ENCODE measurements at places on chromosomes 4 and X.

DNA sequence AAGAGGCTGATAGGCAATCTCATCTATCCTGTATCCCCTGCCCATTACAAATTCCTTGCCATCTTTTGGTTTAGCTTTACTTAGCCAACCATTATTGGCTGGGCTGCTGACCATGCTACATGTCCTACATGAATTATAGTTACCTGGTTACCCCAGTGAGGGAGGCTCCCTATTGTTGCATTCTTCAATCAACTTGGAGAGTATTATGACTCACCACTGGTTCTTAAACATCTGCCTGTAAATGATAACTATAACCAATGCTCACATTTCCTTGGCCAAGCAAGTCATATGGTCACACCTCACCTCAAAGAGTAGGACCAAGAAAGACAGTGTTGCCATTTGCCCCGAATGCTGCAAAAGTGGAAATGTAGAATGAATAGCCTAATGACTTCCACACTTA is 297.6 kb downstream of the IL15 start:
- DNase-seq, result no peak

DNA sequence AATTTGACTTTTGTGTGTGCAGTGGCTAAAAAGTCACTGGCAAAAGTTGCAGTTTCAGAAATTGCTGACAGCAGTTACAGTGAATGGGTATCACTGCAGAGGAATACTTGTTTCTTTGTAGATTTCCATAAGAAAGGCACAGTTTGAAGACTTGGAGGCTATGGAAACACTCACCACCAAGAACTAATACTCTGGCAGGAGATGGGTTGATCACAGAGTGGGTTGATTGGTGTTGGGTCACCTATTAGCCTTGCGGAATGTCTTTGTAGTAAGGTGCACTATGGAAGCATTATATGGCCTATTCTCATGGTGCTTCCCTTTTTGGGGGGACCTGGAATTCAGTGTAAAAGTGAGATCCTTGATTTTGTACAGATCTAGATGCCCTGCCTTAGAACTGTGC is 502.8 kb downstream of the CFAP47 start:
- no peak for DNase-seq

- no peak for DNase-seq
Observed at GRCh38 chrX:71533516-71533850, 579 bp downstream of the OGT start.

DNA sequence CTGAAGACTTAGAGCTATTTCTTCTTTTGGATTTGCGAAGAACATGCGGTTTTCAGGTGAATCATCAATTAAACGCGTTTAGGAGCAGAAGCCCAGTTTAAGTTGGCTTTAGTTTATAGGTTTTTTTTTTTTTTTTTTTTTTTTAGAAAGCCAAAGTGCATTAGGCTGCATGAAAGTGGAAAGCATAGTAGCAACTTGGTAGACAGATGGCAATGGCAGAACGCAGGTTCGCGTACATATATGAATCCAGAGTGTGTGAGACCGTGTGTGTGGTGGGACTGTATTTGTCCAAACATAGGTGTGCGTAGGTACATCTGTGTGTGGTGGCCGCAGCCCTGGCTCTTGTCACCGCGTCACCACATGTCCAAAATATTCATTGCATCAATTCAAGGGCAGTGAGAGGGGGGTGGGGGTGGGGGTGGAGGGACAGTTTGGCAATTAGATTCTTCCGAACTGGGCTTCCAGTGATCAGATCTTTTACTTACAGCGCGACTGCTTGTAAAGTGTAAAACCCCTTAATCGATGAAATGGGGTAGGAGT is 901 bp downstream of the JADE1 start:
- no peak for DNase-seq

GRCh38 chr4:185269286-185269685 is 59.9 kb downstream of the SNX25 start:
- no peak for DNase-seq

DNA sequence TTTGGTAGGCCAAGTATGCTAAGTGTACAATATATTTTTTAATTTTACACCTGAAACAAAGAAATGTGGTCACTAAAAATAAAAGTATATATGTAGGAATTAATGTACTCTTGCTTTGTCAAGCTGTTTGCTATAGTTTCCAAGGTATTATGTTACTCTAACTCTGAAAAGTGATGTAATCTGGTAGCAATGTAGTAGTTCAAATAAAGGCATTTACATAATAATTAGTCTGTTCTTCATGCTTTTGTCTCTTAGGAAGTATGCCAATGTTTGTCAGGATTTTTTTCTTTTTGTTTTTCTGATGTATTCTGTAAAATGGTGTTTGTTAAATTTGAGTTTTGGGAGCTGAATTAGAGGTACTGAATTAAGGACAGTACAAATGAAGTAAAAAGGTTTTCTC is 89.5 kb downstream of the PLS3 start:
- DNase-seq, result no peak

DNA sequence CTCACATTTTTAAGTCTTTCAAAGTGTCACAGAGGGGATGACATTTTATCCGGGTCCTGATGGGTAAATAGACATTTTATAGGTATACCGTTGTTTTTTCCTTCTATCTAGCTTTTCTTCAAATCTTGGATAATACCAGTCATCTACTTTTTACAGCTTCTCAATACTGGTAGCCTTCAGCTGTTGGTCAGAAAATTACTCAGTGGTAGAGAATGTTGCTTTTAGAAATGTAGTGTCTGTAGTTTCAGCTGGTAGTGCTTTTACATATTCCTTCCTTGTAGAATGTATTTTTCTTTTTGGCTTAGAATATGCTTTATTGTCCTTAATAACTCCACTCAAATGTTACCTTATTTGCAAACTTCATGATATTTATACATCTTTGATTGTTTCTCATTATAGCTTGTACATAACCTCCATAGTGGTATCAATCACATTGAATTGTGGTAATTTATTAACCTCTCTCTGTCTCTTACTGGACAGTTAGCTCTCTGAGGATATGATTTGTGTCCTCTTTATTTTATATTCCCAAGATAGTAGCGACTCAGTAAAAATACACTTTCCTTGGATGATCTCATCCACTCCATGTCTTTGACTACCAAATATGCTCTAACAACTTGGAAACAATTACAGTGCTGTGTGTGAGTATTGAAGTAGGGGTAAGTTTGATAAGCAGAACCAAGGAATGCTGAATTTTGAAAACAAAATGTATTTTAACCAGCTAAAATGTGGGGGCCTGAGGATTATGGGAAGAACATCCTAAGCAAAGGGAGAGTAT is 53.8 kb downstream of the RAP1GDS1 start:
- no peak for DNase-seq

- DNase-seq, result no peak
Observed at GRCh38 chr4:10461091-10461849, 4.0 kb upstream of the ZNF518B start.

- no peak for DNase-seq
Observed at GRCh38 chr4:57158762-57159161, 48.6 kb upstream of the IGFBP7 start.

GRCh38 chrX:151419782-151420181 is 22.8 kb downstream of the VMA21 start:
- DNase-seq, result no peak
